GM13976 (cell line): ENCODE measurements at places on chromosomes 1 and 21.

- DNase-seq = no peak
These were observed 34.6 kb downstream of the RUNX3 start for GRCh38 chr1:24895511-24895910.

GRCh38 chr1:110328274-110328673, 10.9 kb upstream of the RBM15 start:
- no peak for DNase-seq

DNA sequence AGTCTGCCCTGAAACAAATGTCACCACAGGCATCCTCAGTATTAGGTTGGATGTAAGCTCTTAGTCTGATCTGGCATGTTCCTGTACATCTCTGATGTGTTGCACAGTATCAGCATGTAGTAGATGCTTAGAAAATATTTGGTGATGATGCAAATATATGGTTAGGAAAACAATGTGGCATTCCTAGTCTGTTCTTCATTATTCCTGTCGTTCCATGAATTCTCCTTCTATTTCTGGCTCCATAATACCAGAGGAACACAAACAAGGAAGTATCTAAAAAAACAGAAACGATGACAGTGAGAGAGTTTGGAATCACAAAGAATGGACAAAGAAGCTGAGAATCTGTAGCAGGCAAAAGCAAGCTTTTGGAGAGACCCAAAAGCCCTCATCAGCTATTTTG, 236.6 kb downstream of the HHAT start:
- DNase-seq = no peak

DNA sequence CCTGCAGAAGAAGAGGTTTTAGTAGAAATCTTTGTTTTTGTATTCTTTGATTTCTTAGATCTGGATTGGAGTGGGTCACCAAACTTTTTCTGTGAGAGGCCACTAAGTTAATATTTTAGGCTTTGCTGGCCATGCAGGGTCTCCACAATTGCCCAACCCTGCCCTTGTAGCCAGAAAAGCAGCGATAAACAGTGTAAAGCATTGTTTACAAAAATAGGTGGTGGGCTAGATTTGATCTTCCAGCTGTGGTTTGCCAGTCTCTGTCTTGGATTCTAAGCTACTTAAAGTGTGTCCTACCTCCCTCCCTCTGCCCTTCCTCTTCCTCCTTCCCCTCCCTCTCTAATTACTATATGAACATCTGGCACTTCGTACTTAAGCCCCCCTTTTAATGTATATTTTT, 68.0 kb downstream of the LAMC1 start:
- no peak for DNase-seq

DNA sequence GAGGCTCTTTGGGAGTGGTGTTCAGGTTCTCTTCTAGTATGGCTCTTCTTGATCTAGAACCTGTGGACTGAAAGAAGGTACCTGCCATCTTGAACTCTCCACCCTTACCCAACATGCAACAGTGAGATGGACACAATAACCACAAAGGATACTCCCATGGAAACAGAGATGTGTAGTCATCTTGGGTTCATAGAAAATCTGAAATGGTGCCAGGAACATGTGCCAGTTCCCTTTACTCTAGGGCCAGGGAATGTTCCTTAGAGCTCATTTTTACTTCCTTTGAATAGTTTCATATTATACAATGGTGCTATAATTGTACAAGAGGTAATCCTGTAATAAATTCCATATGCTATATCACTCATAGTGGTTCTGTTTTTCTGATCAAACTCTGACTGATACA, 13.2 kb upstream of the SCYL3 start:
- DNase-seq = no peak

GRCh38 chr1:208248991-208249696, 5.0 kb upstream of the PLXNA2 start:
- no peak for DNase-seq
